A172 (cell line): ENCODE measurements at places on chromosomes 11 and 22.

GRCh38 chr22:44519886-44520285, 21.9 kb upstream of the RTL6 start:
- no peak for DNase-seq

DNA sequence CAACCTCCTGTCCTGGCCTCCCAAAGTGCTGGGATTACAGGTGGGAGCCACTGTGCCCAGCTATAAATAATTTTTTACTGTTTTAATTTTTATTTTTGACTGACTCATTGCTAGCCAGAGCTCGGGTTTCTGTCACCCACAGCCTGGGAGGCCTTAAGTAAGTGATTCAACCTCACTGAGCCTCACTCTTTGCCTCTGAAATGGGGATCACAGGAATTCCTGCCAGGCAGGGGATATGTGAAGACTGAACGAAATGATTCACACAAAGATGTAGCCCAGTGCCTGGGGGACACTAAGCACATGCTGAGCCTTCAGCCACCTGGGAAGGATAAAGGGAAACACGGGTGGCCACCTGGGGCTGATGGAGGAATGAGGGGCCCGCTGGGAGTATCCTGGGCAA, 3.8 kb upstream of the LRRC74B start:
- DNase-seq, result peak; percentile 27

GRCh38 chr11:19499026-19499669, 213.5 kb upstream of the NAV2 start:
- no peak for DNase-seq

DNA sequence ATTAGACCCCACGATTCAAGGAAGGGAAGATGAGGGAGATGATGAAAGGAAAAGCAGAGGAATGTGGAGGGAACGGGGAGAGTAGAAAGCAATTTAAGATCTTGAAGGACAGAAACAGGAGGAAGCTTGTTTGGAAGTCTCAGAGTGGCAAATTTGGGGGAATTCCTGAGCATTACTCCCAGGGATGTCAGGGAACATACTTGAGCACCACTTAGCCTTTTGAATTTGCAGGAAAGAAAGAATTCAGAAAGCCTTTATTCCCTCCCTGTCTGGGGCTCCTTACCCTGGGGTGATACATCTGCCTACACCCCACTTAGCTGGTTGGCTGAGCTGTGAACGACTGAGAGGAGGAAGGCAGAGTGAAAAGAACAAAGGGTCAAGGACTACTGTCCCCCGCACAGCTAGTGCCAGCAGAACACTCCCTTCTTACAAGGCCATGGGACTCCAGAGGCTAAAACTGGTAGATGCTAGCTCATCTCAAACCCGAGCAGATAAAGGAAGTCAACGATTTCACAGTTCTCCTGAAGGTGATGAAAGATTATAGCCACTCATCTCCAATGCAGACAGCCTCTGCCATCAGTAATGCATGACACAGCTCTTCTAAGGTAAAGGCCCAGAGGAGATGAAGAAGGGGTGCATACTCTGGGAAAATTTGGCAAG, 84.0 kb upstream of the AKIP1 start:
- peak; percentile 27 for DNase-seq

DNA sequence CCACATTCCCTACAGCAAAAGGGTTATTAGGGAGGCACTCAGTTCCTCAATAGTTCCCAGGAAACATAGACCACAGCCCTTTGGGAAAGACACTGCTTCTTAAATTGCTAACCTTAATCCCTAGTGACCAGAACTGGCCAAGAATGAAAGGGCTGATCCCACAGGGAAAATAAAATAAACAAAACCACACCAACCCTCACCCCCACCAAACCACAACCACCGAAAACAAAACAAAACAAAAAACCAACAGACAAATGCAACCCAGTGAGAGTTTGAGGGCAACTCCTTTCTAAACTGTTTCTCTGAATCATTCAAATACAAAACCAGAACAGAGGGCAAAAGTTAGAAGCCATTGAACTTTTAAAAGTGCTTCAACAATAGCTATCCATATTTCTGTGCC, 57.2 kb downstream of the NAV2 start:
- DNase-seq, result peak; percentile 84

DNA sequence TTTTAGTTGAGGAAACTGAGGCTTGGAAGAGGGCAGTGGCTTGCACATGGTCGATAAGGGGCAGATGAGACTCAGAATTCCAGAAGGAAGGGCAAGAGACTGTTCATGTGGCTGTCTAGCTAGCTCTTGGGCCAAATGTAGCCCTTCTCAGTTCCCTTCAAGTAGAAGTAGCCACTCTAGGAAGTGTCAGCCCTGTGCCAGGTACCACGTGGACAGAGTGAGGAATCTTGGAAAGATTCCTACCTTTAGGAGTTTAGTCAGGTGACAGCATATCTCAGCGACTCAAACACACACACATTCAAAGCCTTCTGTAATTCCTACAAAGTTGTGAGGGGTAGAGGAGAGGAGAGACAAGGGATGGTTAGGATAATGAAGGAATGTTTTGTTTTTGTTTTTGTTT, 18.3 kb downstream of the PIK3IP1 start:
- DNase-seq, result no peak

- DNase-seq, result no peak
These were observed 29.8 kb downstream of the SGSM3 start for GRCh38 chr22:40400159-40400558.

- DNase-seq, result no peak
These were observed 149.6 kb upstream of the SYT13 start for GRCh38 chr11:45435706-45436105.

- DNase-seq, result peak; percentile 56
These were observed at the start of gene DGKZ for GRCh38 chr11:46346886-46347636. DGKZ (plus strand) TSS chr11:46347463; CDS start chr11:46347660, 197 bp downstream.

DNA sequence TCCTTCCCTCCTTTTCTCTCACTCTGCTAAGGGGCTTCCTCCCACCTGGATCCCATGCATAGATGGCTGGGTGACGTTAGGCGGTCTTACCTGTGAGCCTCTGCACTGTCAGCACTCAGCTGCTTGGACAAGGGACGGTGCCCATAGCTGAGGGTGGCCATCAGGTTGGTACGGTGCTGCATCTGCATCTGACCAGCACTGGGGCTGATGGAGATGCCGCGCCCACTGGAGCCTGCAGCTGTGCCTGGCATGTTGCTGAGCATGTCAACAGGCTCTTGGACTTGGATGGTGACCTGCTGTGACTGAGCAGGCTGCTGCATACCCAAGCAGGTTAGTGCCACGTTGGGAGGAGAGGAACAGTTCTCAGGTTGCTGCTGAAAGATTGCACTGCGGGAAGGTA, 21.8 kb upstream of the APOA1 start:
- no peak for DNase-seq

- DNase-seq, result no peak
These were observed 7.1 kb downstream of the SLC7A4 start for GRCh38 chr22:21025266-21025665.

- DNase-seq, result no peak
These were observed 864 bp upstream of the USP28 start for GRCh38 chr11:113876074-113876797.

DNA sequence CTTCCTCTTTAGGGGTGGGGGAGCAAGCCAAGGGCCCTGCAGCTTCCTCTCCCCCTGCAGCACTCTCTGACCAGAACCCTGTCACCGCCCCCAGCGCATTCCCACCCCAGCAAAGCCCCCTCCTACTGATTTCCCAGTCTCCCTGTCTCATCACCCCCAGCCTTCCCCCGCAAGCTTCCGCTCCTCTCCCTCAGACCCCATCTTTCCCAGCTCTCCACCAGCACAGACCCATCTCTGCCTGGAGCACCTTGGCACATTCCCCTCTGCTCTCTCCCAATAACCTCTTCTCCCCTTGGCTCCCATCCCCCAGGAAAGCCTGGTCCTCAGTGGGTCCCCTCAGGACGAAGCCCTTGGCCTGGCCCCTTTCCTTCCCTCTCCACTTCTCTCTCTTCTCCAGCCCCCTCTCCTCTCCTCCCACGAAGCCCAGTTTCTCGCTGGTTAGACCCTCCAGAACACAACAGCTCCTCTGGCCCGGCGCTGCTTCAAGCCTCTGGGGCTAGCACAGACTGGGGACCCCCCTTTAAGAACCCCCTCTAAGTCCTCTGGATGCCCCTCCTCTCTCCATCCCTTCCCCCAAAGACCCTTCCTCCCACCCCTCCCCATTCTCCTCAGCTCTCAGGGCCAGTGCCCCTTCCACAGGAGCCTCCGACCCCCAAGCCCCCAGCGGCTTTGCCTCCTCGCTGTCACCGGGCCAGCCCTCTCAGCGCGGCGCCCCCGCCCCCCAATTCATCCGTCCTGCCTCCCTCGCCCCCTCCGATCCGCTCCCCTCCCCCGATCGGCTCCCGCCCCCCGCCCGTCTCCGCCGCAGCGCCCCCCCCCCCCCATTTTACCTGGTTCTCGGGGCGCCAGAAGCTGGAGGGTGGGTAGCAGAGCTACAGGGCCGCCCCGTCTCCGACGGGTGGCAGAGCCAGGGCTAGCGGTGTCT, 594 bp downstream of the NRXN2 start:
- DNase-seq, result no peak

- DNase-seq, result no peak
These were observed 583.7 kb upstream of the B3GAT1 start for GRCh38 chr11:134995741-134996140.

DNA sequence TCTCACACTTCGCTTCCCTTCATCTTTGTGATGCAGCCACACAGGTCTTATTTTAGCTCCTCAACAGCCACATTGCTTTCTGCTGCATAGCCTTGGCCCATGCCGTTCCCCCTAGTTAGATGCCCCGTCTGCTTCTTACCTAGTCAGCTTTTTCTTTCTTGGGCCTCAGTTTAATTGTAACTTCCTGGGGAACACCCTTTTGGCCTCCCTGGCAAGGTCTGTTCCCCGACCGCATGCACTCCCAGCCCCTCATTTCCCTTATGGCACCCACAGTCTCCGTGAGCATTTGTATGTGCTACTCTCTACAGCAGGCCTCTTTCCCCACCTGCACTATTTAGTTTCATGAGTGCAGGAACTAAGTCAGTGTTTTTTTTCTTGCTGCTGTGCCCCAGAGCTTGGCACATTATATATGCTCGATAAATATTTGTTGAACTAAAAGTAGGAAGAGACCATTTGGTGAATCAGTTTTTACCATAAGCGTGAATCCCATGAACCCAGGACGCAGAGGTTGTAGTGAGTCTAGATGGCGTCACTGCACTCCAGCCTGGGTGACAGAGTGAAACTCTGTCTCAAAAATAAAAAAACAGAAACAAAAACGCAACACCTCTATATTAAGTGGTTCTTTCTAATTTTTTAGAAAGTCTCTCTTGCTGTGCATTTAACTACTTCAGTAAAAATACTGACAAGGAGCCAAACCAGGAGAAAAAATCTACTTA, 38.5 kb downstream of the TNRC6B start:
- DNase-seq, result no peak

DNA sequence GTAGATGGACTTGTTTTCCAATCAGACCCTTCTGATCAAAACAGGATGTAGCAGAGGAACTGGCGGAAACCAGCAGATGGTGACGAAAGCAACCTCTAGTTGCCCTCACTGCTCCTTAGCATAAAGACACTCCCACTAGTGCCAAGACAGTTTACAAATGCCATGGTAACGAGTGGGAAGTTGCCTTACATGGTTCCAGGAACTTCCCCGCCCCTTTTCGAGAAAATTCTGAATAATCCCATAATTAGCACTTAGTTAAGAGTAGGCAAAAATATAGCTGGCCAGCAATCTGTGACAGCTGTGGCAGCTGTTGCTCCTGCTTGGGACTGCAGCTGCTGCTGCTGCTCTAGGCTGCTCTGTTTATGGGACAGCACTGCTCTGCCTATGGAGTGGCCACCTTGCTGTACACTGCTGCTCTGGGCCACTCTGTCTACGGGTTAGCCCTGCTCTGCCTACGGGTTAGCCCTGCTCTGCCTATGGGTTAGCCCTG, 33.4 kb upstream of the SORL1 start:
- no peak for DNase-seq

DNA sequence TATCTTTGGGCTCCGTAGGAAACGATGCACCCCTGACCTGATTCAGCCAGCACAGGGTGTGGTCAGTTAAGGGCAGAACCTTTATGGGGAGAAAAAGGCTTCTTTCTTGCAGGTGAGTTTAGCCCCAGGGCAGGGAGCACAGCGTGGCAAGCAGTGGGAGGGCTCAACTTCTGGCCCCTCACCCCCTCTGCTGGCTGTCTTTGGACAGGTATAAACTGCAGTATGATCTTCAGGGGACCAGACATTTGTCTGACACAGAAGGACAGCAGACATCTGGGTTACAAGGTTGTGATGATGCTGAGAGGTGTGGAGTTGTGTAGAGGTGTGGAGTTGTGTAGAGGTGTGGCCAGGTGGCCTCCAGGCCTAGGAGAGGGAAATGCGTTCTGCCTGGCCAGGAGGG, 324.0 kb upstream of the PLET1 start:
- DNase-seq, result no peak

DNA sequence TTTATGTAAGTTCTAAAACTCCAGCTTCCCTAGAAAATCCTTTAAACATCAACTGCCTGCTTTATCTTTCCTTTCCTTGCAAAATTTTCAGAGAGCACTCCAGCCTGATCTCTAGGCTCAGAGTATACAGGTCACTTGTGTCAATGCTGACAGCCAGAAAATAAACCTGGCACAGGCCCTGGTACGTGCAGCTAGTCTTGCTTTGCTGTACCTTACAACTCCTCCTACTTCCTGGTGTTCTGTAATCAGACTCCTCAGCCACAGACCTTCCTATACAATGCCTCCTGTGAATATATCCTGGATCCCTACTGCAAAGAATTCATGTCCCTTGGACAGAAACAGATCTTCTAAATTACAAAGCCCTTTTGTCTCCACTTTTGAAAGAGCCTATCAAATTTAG, 24.2 kb upstream of the TMEM123 start:
- DNase-seq, result no peak

GRCh38 chr11:83035070-83035854, 36.4 kb downstream of the RAB30 start:
- no peak for DNase-seq

DNA sequence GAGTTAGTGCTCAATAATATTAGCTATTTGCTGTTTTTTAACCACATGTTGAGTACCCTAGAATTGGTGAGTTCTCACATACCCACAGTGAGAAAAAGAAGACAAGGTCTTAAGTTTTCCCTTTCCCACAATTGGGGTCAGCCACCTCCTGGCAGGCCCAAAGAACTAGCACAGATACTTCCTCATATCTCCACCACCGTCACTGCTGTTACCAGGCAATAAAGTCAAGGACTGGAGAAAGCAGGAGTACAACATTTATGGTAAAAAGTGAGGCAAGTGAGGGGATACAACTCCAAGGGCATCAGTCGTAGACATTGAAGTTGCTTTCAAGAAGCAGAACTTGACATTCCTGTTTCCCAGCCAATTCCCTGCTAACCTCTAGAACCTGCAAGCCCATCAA, 19.6 kb downstream of the ELP4 start:
- no peak for DNase-seq

DNA sequence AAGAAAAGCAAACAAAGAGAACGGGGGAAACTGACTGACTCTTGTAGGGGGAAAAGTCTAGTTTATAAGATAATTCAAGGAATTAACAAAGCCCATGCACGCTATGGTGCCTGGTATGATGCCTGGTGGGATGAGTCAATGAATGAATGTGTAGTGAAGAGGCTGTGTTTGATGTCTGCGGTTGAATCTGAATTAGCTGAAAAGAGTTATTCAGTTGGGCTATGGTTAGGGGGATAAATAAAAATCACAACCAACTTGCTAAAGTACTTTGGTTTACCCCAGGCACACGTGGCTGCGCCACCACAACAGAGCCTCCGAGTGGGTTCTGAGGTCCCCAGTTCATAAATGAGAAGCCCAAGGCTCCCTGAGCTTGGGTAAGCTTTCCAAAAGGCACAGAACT, 369.3 kb upstream of the SYN3 start:
- DNase-seq, result no peak

GRCh38 chr11:46370253-46370652, 11.2 kb upstream of the MDK start:
- DNase-seq, result no peak

GRCh38 chr22:31154975-31155374, 5.0 kb upstream of the RNF185 start:
- DNase-seq, result no peak

- DNase-seq, result no peak
These were observed 546.7 kb downstream of the CNTN5 start for GRCh38 chr11:99567334-99567956.
